ENCODE measurements at places on chromosomes 4 and X. TPM values are rescaled to one million over a fixed set of nuclear protein-coding genes. Genes with fewer than 3 reads are reported as not detected.

DNA sequence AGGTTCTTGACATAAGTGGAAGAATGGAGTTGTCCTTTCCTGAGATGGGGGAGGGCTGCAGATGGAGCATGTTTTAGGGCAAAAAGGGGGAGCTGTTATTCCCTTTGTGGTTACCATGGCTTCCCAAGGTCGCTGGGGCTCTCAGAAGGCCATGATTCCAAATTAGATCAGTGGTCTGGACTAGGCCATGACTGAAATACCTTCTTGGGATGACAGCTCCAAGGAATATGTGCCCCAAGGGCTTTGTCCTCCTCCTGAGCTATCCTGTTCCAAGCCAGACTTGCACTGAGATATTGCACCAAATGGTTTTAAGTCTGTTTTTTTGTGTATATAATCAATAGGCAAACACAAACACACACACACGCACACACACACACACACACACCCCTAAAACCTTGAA, 3.0 kb upstream of the RBPJ start:
- DNase-seq = no peak

NLRP2B gene
- total RNA-seq = not detected

GRCh38 chrX:139026811-139027210, 315.3 kb upstream of the FGF13 start:
- DNase-seq = no peak

- no peak for DNase-seq
Observed at GRCh38 chr4:176593943-176594342, 198.8 kb downstream of the VEGFC start.

NWD2 gene
- not detected for total RNA-seq

DNA sequence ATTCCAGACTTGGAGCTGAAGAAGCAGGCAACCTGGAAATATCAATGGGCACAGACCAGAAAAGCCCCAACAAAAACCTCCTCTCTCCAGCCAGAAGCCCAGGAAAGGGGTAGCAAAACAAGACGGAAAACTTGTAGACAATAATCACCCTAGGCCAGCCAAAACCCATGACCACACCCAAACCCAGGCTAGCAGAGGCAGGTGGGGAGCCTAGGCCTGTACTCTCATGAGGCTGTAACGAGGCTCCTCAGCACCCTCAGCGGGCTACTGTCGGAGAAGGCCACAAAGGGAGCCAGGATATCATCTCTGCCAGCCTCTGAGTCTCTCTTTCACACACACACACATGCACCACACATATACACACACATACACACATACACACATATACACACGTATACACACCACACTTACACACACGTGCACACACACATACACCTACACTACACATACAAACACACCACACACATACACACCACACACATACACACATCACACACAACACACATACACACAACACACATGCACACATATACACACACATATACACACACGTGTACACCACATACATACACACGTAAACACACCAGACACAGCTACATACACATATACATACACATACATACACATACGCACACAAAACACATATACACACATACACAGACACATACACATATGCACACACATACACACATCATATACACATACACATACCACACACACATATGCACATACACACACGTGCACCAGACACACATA, 90.6 kb downstream of the FHDC1 start:
- no peak for DNase-seq

DNA sequence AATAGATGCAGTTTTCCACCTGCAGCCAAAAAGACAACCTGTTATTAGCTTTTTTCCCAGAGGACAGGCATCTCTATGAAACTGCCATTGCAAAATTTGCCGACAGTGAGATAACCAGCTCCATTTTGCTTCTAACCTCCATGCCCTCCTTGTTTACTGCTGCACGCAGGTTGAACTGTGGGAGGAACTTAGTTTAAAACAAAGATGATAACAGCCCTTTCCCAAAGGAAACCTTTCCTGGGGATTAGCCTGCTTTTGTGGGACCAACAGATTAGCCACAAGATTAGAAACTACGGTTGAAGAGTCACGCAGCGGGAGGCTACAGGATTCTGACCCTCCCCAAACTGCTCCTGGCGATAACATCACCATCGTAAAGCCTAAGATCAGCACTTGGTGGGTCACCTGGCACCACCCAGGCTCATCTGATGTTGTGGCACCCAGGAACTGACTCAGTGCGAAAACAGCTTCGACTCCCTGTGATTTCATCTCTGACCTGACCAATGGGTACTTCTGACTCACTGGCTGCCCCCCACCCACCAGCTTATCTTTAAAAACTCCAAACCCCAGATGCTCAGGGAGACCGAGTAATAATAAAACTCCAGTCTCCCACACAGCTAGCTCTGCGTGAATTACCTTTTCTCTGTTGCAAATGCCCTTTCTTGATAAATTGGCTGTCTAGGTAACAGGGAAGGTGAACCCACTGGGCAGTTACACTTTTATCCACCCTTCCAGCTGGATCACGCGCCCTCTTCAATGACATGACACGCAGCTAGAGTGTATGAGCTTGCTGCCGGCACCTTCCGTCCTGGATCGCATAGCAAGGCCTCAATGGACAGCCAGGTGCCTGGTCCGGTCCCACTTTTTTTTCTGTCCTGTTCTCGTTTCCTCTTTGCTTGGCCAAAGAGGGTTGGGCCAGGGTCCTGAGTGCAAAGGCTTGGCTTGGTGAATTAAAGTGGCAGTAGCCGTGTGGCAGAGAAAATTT, 27.2 kb downstream of the NOP14 start:
- peak; percentile 94 for DNase-seq

GRCh38 chrX:84363663-84364062, 138.6 kb downstream of the HDX start:
- DNase-seq = no peak

- DNase-seq = no peak
Observed at GRCh38 chr4:19776929-19777328, 474.8 kb upstream of the SLIT2 start.

- DNase-seq = no peak
Observed at GRCh38 chr4:47499700-47500099, 14.6 kb downstream of the ATP10D start.

DNA sequence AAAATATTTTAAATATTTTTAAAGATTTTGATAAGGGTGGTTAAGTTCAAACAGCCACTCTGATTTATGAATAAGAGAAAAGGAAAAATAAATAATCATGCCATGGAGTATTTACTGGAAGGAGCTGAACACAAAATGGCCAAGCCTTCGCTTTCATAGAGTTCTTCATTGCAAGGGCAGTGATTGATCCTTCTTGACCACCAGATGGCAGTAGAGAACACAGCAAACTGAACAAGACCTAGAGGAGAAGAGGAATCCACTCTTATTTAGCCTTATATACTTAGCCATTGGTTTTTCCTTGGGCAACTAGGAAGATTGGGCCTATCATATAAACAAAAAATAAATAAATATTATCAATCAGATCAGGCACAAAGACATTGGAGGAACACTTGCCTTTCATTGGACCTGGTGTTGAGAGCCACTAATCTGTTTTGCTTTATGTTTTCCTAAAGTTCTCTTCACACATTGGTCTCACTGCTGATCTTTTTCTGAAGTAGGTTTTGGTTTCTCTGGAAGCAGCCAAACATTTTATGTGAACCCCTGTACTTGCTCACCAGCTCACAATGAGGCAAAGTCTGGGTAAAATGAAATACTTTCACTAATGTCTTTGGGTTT, 58.1 kb upstream of the PARM1 start:
- DNase-seq = peak; percentile 62

DNA sequence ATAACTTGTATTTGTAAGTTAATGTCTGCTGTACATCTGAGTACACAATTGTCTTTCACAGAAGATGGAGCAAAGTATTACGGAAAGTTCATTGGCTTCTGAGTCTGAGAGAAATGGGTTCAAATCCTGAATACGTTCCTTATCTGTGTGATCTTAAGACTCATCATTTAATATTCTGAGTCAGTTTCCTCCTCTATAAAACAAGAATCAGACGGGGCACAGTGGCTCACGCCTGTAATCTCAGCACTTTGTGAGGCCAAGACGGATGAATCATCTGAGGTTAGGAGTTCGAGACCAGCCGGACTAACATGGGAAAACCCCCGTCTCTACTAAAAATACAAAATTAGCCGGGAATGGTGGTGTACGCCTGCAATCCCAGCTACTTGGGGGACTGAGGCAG, 57.8 kb downstream of the APBB2 start:
- peak; percentile 69 for DNase-seq

GRCh38 chr4:156547439-156547838, 424.2 kb downstream of the PDGFC start:
- DNase-seq = peak; percentile 66

DNA sequence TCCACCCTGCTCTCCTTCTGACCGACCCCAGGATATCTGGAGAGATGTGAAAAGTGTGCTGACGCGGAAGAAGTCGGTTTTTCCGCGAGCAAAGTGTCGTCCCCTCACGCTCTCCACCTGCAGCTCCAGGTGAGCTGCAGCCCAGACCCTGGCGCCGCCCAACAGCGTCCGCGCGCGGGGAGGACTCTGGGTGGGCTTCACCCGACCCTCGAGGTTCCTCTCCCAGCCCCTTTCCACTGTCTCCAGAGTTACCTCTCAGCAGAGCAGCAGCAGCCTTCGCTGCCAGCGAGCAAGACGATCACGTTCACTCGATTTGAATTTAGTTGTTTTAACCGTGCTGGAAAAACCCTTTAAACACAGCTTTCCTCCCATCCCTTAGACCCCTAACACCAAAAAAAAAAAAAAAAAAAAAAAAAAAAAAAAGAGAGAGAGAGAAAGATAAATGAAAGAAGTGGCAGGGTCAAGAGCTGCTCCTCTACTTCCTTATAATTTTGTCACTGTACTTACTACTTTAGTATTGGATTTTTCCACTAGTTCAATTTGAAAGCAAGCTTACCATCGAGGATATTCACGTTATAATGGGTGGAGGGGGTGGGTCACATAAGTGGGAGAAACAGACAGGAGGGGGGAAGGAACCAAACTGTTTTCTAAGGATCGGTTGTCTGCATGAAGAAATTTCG, 758 bp upstream of the NR3C2 start:
- peak; percentile 22 for DNase-seq

DCAF12L2 gene
- total RNA-seq = not detected

DNA sequence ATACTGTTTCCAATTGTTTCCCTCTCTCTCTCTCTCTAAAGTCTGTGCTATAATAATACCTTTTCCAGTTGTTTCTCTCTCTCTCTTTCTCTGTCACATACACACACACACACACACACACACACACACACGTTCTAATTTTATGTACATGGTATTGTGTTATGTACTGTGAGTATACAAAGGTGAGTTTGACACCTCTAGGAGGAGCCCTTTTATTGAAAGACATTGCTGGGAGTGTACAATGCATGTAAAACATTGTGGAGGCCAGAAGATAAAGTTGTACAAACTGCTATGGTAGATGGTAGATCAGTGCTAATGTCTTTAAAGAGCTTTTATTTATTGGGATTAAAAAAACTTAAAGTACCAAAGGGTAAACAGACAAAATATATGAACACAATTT, 53.6 kb downstream of the BLTP1 start:
- no peak for DNase-seq

GRCh38 chr4:141016117-141016798, 117.0 kb downstream of the RNF150 start:
- no peak for DNase-seq

- no peak for DNase-seq
Observed at GRCh38 chr4:55758066-55758465, 61.5 kb upstream of the EXOC1L start.

DNA sequence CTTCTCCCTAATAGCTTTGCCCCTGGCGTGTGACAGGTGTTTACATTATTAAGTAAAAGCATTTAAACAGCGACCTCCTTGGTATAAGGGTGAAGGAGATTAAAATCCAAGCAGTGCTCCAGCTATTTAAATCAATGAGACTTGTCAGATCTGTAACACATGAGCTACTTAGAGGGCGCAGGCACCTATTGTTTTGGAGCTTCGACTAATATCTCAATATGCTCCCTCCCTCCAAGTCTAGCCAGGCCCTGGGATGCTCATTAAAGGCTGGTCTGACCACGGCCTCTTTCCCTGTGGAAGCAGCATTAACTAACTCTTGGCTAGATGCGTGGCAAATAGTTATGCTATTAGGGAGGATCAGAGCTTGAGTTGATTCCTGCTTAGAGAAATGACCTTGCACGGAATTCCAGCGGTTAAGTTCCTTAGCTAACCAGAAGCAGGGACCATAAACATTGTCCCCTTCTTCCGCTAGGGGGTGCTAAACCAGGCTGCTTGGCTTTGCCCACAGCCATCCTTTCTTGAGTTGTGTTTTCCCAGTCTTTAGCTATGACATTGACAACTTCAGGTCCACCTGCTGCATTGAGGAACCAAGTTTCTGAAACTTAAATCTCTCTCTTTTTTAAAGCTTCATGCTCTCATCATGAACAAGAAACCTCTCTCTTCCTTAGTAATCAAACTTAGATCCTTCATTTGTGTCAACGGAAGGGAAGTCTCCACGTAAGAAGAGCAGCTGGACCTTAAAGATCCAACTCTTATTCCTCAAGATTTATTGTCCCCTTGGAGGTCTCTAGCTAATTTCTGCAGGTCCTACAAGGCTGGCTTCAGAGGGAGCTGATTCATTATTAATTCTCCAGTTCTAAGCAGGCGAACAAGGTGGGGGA, 80.7 kb upstream of the IGFBP7 start:
- DNase-seq = no peak

CENPVL2 gene
- not detected for total RNA-seq

DNA sequence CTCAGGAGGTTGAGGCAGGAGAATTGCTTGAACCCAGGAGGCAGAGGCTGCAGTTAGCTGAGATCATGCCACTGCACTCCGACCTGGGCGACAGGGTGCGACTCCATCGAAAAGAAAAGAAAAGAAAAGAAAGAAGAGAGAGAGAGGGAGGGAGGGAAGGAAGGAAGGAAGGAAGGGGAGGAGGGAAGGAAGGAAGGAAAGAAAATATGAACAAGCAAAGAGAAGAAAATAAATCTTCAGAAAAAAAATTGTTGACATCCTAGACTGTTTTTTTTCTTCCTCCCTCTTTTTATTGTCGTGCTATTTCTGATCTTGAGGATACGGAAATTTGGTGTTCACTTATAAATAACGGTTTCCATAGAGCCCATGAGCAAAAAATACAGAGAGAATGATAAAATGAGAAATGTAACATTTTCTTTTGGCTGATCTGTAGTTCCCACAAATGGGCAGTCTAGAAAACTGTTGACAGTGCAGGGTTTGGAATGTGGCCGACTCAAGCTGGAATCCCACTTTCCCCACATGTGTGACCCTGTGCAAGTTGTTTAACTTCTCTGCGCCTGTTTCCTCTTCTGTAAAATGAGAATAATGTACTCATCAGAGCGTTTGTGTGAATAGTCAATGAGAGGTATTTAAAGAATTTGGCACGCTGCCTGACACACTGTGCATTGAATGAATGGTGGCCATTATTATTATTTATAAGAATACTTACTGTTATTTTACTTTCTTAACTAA, 19.4 kb downstream of the SORBS2 start:
- peak; percentile 64 for DNase-seq
